ENCODE measurements at places on chromosomes 1 and 21.

DNA sequence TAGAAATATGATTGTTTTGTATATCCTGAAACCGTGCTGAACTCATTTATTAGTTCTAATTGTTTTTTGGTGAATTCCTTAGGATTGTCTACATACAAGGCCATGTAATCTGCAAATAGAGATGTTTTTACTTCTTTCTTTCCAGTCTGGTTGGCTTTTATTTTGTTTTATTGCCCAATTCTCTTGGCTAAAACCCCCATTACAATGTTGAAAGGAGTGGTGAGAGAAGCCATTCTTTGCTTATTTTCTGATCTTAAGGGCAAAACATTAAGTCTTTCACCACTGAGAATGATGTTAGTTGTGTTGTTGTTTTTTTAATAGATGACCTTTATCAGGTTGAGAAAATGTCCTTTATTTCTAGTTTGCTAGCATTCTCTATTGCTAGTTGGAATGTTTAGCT is 157.3 kb downstream of the NTMT2 start:
- no peak for DNase-seq

- DNase-seq = no peak
These were observed 89.6 kb downstream of the LEPR start for GRCh38 chr1:65509912-65510680.

DNA sequence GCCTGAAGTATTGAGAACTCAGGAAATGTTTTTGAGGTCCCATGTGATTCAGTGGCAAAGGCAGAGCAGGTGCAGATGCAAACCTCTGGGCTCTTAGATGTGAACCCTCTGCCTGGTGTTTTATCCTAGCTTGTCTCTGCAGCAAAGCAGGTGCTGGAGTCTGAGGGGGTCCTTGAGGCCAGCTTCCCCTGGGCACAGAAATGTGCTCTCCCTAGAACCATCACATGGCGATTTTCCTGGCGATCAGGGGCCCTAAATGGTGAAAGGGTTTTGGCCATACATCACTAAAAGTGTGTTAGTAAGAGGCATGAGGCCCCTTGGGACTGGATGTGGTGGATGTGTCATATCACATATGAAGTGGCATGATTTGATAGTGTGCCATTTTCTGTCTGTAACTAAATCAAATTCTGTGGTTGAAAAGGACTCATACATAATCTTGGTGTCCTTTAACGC is 144.8 kb downstream of the ST6GALNAC3 start:
- DNase-seq = no peak

GRCh38 chr1:216047811-216048572 is 375.3 kb downstream of the USH2A start:
- DNase-seq = no peak
